NCI-H187 (cell line): ENCODE measurements at places on chromosomes 11 and 22.

GRCh38 chr11:33861386-33861785 is 30.5 kb downstream of the LMO2 start:
- DNase-seq = no peak

DNA sequence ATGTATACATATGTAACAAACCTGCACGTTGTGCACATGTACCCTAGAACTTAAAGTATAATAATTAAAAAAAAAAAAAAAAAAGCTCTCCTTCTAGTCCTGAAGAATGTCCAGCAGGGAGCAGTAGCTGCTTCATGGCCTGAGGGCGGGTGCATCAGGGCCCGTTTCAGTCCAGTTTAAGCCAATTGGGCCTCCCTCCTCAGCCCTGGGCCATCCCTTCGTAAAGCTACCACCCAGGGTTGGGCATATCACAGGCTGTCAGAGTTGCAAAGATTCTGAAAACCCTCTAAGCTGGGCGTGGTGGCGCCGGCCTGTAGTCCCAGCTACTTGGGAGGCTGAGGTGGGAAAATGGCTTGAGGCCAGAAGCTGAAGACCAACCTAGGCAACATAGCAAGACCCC is 5.4 kb downstream of the TMPRSS13 start:
- no peak for DNase-seq

DNA sequence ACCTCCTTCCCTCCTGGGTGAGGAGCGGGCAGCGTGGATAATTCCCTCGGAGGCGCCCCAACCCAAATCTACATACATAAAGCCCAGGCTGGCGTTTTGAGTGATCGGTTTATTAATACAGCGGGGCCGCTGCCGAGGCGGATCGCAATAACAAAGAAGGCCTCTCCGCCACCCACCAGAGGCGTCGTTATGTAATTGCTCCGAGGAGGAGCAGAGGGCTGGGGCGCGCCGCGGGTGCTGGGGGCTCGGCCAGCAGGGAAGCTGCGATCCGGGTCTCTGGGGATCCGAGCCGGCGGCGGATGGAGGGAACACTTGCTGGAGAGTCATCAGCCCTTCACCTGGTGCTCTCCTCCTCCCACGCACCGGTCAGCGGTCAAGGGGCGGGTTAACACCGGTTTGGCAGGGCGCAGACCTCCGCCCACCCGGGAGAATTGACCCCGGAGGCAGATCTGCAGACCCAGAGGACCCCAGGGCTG is 6.4 kb upstream of the TP53I11 start:
- DNase-seq = no peak

- no peak for DNase-seq
Measured at GRCh38 chr22:36660510-36660840, 43.1 kb downstream of the CACNG2 start.

DNA sequence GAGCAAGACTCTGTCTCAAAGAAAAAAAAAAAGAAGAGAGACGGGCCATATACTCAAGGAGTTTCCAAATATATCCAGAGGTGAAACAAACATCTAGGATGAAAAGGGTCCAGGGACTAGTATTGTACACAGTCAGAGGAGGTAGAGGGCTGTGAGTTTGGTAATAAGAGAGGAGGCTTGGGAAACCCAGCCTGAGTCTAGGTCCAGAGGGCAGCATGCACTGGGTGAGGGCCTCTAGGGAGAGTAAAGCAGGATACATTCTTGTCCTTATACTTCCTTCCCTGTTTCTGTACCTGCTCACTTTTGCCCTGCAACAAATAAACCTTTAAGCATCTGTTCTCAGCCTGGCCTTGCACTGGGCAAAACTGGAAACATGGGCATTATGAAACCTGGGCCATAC is 31.5 kb downstream of the STIM1 start:
- no peak for DNase-seq

- no peak for DNase-seq
Measured at GRCh38 chr11:14451825-14452224, 47.8 kb downstream of the COPB1 start.

DNA sequence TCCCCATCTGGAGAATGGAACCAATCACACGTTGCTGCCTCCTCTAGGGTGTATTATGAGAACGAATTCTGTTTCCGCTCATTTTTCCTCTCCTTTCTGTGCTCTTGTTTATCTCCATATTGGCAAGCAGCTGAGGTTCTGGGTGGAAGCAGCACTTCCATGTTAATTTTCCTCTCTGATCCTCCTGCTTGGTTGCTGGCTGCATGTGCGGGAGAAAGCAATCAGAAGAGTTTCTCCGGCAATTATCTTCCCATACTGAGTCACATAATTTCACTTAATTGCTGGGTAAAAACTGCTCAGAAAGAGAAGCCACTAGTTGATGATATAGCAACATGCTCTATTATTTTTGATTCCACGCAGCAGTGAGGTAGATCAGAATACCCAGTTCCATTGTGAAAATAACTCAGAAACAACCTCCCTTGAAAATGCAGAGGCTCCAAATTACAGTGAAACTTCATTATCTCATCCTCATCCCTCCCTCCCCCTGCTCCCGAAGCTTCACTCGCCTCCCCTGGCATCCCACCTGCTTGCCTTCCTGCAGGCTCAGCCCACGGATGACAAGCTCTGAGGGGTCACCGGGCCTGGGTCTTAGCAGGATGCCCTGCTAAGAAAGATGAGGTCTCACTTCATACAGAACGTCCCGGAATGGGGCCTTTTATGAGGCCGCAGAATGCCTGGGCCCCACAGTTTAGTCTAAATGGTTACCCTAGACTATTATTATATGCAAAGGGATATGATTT is 20.4 kb downstream of the FXYD6 start:
- DNase-seq = no peak

GRCh38 chr11:73577496-73577917 is 20.4 kb downstream of the FAM168A start:
- no peak for DNase-seq

DNA sequence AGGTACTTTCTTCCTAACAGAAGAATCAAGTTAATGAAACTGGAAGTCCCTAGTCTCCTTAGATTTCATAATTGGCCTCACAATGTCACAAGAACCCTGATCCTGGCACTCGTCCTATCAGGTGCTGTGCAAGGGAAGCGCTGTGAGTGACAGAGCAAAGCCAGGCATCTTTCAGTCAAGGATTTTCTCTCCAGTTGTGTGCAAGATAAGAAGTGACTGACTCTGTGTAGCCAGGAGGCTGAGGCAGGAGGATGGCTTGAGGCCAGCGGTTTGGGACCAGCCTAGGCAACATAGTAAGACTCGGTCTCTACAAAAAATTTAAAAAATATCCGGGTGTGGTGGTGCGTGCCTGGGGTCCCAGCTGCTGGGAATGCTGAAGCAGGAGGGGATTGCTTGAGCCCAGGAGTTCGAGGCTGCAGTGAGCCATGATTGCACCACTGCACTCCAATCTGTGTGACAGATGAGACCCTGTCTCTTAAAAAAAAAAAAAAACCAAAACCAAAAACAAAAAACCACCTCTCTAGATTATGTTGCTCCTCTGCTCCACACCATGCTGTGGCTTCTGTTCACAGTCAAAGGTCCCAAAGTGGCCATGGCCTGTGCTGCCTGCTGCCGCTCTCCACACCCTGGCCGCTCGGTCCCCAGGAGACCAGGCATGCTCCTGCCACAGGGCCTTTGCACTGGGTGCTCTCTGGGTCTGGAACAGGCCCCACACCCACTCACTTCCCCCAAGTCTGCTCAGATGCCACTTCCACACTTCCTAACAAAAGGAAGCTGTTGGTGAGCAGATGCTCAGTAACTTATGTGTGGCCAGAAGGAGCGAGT is 54.2 kb upstream of the CLDN5 start:
- no peak for DNase-seq

DNA sequence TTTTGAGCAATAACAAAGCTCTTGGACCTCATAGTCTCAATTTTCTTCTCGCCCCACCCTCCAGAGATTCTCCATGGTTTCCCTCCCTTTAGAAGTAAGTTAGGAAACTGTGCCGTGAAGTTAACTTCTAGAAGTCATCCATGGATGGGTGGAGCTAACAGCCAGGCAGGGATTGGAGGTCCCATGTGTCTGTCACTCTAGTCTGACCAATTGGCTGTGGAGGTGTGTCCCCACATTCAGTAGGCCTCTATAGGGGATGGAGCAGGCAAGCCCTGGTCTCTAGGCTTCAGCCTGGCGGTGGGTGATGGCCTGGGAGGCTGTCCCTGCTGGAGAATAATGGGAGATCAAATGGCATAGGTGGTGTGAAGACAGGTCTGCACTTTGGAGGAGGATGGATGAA is 50.7 kb downstream of the TP53I11 start:
- no peak for DNase-seq

- DNase-seq = no peak
Measured at GRCh38 chr22:26086359-26086758, 82.9 kb upstream of the SEZ6L start.

DNA sequence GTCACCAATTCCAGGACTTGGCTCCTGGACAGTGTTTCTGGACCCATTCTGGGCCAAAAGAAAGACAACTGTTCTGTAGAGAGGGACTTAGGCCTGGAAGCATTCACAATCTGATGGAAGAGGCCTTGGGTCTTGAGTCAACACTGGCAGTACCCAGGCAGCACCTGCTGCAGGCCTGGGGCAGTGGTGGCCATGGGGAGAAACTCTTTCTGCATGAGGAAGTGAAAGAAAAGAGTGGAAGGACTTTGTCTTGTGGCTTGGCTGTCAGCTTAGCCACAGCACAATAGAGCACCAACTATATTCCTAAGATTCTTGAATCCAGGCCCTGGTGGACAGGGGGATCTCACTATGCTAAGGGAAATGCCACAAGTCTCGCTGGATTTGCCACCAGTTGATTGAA is 70.6 kb downstream of the CTSC start:
- DNase-seq = no peak

- no peak for DNase-seq
Measured at GRCh38 chr22:32088084-32088483, 45.0 kb downstream of the SLC5A1 start.
